GF-D8 (cell line): ENCODE measurements at places on chromosomes 5 and 9.

- DNase-seq = no peak
Observed at GRCh38 chr9:116647515-116647809, 39.6 kb upstream of the TRIM32 start.

DNA sequence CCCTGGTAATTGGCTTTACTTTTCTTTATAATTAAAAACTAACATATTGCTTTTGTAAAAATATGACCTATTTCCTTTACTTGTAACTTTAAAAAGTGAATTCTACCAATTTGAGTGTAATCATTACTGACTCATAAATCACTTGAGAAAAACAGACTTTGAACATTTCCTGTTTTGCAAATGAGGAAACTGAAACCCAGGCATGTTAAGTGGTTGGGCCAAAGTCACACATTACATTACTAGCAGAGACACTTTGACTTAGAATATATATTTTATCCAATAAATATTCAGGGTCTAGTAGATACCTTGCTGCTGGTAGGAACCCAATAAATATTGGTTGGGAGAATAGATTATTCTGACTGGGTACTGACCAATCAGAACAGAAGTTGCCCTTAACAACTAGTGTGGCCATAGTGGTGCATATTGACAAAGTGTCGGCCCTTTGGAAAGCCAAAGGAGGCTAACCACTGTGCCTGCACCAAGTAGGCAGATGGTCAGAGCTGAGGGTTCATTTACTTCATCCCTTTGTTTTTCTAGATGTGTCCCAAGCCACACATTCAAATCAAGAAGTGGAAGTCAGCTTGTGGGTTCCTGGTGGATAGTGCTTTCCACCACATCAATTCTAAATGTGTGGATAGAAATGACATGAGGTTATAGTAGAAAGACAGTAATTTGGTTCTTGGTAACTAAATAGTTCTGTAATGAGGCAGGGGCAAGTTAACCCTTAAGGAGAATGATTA is 365.1 kb upstream of the RIOK2 start:
- DNase-seq = no peak

DNA sequence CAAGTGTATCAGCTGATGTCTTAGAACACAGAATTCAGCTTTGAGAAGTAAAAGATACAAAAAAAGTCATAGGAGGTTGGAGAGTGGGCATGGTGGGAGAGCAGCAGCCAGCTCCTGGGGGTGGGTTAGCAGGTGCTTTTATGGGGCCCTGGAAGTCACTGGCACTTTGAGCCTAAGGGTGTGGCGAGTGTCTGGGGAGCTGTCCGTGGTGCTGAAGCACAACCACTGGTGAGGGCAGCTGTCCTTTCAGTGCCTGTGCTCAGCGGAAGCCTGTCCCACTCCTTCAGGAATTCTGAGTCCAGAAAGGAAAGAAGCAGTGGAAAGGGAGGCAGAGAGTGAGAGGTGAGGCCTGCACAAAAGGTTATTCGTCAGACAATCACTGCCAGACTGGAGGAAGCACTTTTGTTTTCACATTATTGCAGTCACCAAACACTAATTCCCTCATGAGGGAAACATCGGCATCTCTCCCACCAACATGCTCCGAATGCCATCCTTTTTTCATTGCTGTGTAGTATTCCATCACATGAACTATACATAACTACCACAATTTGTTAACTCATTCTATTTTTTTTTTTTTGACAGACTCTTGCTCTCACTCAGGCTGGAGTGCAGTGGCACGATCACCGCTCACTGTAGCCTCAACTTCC is 59.4 kb upstream of the RAPGEF1 start:
- DNase-seq = no peak

DNA sequence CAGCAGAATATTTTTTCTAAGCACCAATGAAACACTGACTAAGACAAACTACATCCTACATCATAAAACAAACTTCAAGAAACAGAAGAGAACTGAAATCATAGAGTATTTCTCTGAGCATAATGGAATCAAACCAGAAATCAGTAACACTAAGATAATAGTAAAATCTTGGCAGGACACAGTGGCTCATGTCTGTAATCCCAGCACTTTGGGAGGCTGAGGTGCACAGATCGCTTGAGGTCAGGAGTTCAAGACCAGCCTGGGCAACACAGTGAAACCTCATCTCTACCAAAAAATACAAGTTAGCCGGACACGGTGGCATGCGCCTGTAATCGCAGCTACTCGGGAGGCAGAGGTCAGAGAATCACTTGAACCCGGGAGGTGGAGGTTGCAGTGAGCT is 63.1 kb downstream of the RNF130 start:
- no peak for DNase-seq

DNA sequence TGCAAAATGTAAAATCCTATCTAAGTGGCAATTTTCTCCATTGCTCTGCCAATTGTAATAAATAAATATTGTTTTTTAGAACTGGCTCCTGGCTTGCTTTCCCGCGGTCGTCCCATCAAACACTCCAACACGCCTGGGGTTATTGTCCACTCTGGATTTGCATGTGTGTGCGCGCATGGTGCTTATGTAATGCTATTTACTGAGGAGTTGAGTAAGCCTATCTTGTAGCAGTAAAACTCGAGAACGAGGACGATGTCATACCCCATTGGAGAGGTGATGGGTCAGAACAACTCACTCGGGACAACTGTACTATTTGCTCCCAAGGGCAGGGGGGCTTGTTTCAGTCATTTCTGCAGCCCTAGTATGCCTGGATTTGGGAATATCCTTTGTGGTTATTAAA is 220.9 kb downstream of the PAX5 start:
- DNase-seq = no peak

- DNase-seq = no peak
Observed at GRCh38 chr9:27088981-27089380, 20.0 kb upstream of the TEK start.

DNA sequence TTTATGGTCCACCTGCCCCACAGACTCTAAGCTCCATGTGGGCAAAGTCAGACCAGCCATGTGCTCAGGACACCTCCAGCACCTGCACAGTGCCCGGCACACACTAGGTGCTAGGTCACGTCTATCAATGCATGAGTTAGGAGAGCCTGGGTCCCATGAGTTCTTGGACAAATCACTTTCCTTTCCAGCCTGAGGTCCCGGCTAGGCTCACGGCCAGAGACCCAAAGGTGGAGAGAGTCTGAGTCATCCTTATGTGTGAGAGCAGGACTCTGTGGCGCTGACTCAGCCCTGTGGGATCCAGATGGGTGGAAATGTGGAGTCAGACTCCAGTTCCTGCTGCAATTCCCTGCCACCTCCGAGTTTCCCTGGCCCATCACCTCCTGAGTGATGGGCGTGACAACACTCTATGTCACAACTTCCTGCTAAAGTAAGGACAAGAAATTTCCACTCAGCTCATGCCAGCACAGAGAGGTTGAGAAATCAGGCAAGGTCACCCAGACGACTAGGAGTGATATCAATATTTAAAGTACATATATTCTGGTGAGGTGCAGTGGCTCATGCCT is 2.5 kb upstream of the ST6GALNAC4 start:
- DNase-seq = peak; percentile 75

DNA sequence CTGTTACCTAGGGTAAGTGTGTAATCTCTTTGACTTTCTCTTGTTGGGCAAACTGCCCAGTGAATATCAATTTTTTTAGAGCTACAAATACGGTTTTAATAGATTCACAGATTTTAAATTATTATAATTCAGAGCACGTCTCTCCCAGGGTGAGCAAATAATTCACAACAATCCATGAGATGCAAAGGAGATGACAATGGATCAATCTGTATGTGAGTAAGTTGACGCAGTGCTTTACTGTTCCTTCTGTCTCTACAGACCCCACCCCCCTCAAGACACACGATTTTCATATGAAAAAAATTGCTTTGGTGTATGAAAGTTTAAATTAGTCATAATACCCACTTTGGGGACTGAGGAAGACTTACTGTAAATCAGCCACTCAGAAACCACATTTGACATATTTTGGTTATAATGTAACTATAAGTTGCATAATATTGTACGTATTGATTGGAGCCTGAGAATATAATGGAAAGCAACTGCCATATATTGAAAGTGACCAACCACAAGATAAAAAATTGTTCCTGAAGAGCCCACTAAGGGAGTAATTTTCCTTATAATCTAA is 201.7 kb downstream of the BNC2 start:
- no peak for DNase-seq

DNA sequence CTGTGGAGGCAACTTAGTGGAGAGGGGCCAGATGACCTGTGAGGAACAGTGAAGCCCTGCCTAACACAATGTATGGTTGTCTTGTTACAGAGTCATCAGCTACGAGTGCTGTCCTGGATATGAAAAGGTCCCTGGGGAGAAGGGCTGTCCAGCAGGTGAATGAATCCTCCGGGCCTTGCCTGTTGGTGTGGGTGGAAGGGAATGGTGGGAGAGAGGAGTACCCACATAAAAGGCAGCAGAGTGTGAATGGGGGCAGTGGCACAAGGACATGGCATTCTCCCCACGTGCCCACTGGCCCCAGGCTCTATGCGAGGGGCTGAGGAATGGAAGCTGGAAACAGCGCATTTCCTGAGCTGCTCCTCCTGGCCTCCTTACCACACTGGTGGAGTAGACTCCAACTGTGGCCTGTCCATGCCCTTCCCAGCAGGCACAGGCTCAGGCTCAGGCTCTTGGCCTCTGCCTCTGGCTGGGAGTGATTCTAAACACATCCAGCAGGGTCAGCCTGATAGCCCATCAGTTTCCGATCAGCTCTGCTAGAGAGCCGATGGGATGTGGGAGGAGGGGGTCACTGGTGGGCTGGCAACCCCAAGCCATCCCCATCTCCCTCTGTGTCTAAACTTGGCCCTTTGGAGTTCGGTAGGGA is 15.3 kb downstream of the TGFBI start:
- no peak for DNase-seq

DNA sequence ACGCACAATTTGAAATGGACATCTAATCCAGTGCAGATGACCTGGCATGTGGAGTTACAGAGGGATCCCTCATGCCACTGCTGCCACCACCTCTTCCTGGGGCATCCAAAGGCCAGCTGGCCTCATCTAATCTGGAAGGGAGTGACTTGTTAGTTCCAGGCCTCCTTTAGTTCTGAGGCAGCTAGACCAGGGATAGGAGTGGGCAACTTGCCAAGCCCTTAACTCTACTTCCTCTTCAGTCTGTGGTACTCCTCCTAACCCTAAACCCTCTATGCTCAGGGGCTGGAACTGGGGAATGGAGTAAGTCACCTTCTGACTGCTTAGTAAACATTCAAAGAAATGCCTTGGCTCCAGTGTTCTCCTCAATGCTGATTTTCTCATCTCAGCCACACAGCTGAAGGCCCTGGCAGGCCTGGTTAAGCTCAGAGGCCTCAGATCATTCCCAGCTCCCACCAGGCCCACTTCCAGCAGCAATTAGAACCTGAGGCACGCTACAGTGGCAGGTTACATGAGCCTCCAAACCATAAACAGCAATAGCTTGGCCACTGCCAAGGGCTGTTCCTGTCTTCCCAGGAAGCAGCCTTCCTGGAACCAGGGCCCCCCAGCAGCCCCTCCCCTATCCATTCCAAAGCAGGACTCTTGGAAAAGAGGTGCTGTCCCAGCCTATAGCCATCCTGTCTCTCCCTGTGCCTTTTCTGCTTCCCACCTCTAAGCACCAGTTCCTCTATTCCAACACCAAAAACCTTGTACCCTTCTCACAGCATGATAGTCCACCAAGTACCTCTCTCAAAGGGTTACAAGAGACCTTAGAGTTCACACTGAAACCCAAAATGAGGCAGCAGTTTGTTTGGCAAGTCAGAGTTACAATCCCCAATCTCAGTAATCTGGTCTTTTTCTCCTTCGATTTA is 2.0 kb downstream of the EIF4EBP3 start:
- peak; percentile 50 for DNase-seq

DNA sequence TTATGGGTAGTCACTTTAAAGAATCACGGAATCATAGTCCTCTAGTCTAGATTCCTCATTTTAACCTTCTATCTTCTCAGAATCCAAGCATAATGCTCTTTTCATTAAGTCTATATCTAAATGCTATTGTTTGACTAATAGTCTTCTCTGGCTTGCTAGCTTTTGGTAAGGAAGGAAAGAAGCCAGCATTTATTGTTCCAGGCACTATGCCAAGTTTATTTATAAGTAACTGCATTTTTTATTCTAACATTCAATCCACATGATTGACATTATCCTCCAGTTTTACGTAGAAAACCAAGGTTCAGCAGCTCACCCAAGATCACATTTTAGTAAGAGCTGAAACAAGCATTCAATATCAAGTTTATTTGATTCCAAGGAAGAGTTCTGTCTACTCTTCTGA is 254.2 kb downstream of the SAXO1 start:
- DNase-seq = no peak

DNA sequence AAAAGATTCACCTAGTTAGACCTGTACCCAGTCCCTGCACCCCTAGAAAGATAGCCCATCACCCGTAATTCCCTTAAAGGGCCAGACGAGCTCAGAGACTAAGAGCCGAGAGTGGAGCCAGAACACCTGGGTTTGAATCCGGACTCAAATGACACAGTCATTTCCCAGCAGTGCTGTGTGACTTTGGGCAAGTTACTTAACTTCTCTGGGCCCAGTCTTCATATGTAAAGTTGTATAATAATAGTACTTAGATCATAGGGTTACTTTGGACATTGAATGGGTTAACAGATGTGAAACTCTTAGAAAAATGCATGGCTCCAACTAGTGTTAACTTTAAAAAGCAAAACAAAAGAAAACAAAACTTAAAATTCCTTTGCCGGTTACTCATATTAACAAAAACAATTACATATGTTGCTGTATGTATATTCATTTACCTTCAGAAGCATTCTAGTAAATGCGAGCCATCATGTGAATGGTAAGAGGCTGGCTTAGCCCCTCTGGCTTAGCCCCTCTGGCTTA is 40.4 kb upstream of the RASGRF2 start:
- DNase-seq = no peak

DNA sequence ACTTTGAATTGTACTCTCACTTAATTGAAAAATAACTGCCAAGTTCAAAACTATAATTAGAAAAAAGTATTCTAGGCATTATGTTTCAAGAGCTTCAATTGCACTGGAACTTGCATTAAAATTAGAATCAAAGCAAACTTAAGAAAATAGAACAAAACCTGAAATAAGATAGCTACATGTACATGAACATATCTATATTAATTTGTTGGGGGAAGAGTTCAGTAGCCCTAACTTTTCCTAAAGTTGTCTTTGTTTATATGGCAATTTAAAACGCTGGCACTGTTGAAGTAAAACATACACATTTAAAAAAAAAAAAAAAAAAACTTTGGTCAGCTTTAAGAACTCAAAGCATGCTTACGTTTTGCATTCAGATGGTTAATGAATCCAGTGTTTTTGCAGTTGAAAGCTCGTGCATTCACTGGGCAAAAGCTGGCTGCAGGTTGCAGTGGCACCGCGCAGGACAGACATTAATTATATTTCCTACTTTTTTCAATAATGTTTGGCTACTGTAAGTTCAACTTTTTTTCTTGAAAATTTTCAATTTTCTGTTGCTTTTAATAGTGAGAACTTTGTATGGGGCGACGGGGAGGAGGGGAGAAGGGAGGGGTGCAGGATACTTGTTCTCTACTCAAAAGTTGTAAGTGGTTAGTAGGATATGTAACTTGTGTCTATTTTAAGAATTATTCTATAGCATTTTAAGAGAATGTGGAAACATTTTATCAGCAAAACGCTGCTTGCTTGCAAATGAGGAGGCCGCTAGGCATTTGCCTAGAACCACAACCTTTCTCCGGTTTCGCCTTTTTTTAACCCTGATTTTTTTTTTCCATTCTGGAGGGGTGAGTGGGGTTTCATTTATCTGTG is 3.9 kb downstream of the NR2F1 start:
- no peak for DNase-seq

- no peak for DNase-seq
Observed at GRCh38 chr9:114735704-114736103, 53.7 kb upstream of the TEX48 start.

- DNase-seq = no peak
Observed at GRCh38 chr5:95800553-95800952, 22.0 kb downstream of the GLRX start.

GRCh38 chr5:9335754-9336495 is 209.9 kb downstream of the SEMA5A start:
- DNase-seq = no peak
